A549 treated with CORT108297 at 1 μM for 4 hours (cell line): ENCODE measurements at places on chromosomes 6 and 20. TPM values are rescaled to one million over a fixed set of nuclear protein-coding genes. Genes with fewer than 3 reads are reported as not detected.

The BPI gene
- not detected in 5 replicates for total RNA-seq

The ARHGAP40 gene
- total RNA-seq = 0.02 TPM in 1 of 5 replicates, not detected in the others

The METTL24 gene
- total RNA-seq = not detected in 5 replicates

The ALDH8A1 gene
- total RNA-seq = 0.11 to 0.16 TPM (median 0.15 TPM) in 5 replicates

The ZKSCAN8 gene
- 4.0 to 6.0 TPM (median 5.2 TPM) in 5 replicates for total RNA-seq

The SLC26A8 gene
- total RNA-seq = not detected in 5 replicates

The PSMB9 gene
- total RNA-seq = 15.7 to 25.5 TPM (median 18.9 TPM) in 5 replicates

The CST7 gene
- not detected in 5 replicates for total RNA-seq

The WFDC10A gene
- total RNA-seq = not detected in 5 replicates

The RIPOR2 gene
- 0.08 to 0.12 TPM (median 0.08 TPM) in 4 of 5 replicates, not detected in the other for total RNA-seq

The CLVS2 gene
- total RNA-seq = 0.08 to 0.16 TPM (median 0.14 TPM) in 5 replicates

The SDCBP2 gene
- total RNA-seq = 0.95 to 1.4 TPM (median 1.3 TPM) in 5 replicates

The FAM110A gene
- total RNA-seq = 6.8 to 11.7 TPM (median 11.6 TPM) in 5 replicates

The RNF217 gene
- total RNA-seq = 4.9 to 11.0 TPM (median 7.3 TPM) in 5 replicates

The PLCB4 gene
- total RNA-seq = 12.5 to 18.1 TPM (median 14.7 TPM) in 5 replicates

The FAM83D gene
- total RNA-seq = 61.3 to 74.4 TPM (median 69.6 TPM) in 5 replicates

The CDSN gene
- total RNA-seq = 0.03 TPM in 1 of 5 replicates, not detected in the others

The IMPG1 gene
- not detected in 5 replicates for total RNA-seq

The VWA7 gene
- 1.5 to 2.0 TPM (median 1.8 TPM) in 5 replicates for total RNA-seq

The MOXD1 gene
- 1.7 to 2.5 TPM (median 2.0 TPM) in 5 replicates for total RNA-seq

The ANGPT4 gene
- 0.01 to 0.04 TPM (median 0.02 TPM) in 4 of 5 replicates, not detected in the other for total RNA-seq

The CCR6 gene
- 0.07 to 0.08 TPM in 2 of 5 replicates, not detected in the others for total RNA-seq

The TINAG gene
- not detected in 5 replicates for total RNA-seq

The RPS6KA2 gene
- total RNA-seq = 0.07 to 0.30 TPM (median 0.08 TPM) in 5 replicates

The ZSCAN12 gene
- total RNA-seq = 1.3 to 1.7 TPM (median 1.6 TPM) in 5 replicates

The TNXB gene
- total RNA-seq = 0.32 to 0.72 TPM (median 0.56 TPM) in 5 replicates

The B4GALT5 gene
- 48.8 to 65.6 TPM (median 60.1 TPM) in 5 replicates for total RNA-seq
